Activated naive CD8-positive, alpha-beta T cell treated with anti-CD3 and anti-CD28 coated beads, Interleukin-2, amount 10 ng/mL, durations not matched to agents 7 days and 5 days (primary cell): ENCODE measurements at places on chromosomes 6 and 20. TPM values are rescaled to one million over a fixed set of nuclear protein-coding genes. Genes with fewer than 3 reads are reported as not detected.

GRCh38 chr6:89291256-89291819 lies 23.8 kb downstream of the GABRR2 start:
- peaks cover 3% of the 10 kb centered on the region for H3K4me1 ChIP-seq
- H3K27me3 ChIP-seq, result no peaks in the 10 kb centered on the region
- H3K36me3 ChIP-seq, result no peaks in the 10 kb centered on the region
- H3K4me3 ChIP-seq, result no peak overlapping the region
- H3K27ac ChIP-seq, result no peak overlapping the region

DNA sequence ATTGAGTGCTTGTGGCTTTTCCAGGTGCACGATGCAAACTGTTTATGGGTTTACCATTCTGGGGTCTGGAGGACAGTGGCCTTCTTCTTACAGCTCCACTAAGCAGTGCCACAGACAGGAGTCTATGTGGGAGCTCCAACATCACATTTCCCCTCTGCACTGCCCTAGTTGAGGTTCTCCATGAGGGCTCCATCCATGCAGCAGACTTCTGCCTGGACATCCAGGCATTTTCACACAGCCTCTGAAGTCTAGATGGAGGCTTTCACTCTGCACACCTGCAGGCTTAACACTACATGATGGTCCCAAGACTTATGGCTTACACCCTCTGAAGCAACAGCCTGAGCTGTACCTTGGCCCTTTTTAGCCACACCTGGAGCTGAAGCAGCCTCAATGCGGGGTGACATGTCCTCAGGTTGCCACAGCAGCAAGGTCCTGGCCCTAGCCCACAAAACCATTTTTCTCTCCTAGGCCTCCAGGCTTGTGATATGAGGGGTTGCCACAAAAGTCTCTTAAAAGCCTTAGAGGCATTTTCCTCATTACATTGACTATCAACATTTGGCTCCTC lies 552.2 kb downstream of the TFAP2A start:
- no peaks in the 10 kb centered on the region for H3K4me1 ChIP-seq
- no peaks in the 10 kb centered on the region for H3K27me3 ChIP-seq
- H3K36me3 ChIP-seq, result no peaks in the 10 kb centered on the region
- DNase-seq, result no peak

DNA sequence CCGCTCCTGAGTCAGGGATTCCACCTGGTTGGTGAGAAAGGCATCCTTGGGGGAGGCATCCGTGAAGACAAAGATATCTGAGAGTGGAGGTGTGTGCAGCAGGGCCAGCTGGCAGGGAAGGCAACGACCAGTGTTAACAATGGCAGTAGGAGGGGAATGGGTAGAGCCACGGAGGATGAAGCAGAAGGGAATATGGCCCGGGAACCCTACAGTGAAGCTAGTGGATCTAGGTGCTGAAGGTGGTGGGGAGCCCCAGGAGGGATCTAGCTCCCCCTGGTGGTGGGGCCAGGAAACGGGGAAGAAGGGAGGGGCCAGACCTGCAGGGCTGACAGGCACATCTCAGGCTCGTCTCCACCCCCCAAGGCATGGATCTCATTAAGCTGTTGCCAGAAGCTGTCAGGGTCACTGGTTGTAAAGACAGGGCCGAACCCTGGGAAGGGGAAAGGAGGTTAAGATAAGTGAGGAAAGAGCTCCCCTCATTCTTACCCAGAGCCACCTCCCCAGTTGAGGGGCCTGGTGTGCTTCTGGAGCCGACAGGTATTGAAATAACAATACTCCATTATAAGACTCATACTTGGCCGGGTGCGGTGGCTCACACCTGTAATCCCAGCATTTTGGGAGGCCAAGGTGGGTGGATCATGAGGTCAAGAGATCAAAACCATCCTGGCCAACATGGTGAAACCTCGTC lies 7.3 kb downstream of the VWA7 start:
- no peak overlapping the region for H3K4me3 ChIP-seq
- H3K27me3 ChIP-seq, result no peaks in the 10 kb centered on the region
- peak; percentile 86 for DNase-seq
- H3K27ac ChIP-seq, result peak overlapping the region; percentile 6
- H3K36me3 ChIP-seq, result peaks cover 17% of the 10 kb centered on the region

The COX4I2 gene
- total RNA-seq, result not detected

DNA sequence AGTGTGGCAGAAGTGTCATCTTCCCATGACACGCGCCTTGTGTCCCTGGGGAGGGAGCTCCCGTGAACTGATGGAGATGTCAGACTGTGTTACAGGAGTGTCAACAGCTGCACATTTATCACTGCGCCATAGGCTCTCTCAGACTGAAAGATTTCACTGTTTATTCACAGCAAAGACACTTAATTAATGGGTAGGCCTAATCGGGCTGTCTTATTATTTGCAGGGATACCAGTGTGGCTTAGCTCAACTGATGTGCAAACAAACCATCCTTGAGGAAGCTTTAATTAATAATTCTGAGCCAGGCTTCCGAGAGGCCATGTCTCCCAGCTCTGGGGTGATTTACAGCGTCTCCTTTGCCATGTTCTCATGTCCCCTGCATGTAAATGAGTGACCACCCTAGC lies 771.0 kb downstream of the QKI start:
- H3K4me1 ChIP-seq, result no peaks in the 10 kb centered on the region
- H3K27ac ChIP-seq, result no peak overlapping the region
- no peaks in the 10 kb centered on the region for H3K36me3 ChIP-seq
- no peaks in the 10 kb centered on the region for H3K27me3 ChIP-seq

DNA sequence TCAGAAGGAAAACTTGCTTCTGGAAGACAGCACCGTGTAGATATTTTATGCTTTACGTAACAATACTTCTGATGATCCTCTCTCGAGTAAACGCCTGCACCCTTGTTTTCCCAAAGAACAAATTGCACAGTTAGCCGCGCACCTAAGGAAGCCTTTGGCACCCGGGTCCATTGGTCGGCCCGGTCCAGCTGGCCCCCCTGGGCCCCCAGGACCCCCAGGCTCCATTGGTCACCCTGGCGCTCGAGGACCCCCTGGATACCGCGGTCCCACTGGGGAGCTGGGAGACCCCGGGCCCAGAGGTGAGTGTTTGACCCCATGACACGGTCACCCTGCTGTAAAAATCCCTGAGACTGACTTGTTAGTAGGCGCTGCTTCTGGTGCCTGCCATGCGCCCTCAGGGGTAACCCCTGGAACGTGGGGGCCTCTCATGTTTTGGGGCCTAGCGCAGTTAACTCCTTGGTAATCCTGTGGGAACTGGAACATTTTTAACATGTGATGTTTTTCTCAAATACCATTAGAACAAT lies 20.2 kb downstream of the COL9A3 start:
- no peaks in the 10 kb centered on the region for H3K36me3 ChIP-seq
- no peak for DNase-seq
- no peak overlapping the region for H3K27ac ChIP-seq

The PHF1 gene
- total RNA-seq, result 98.3 TPM

The GLP1R gene
- not detected for total RNA-seq
